ENCODE measurements at places on chromosomes 6 and 20. TPM values are rescaled to one million over a fixed set of nuclear protein-coding genes. Genes with fewer than 3 reads are reported as not detected.

The OGFR gene
- 60.4 TPM for total RNA-seq

The C6orf47 gene
- 23.6 TPM for total RNA-seq

- H3K4me1 ChIP-seq, result no peaks in the 10 kb centered on the region
- no peaks in the 10 kb centered on the region for H3K27me3 ChIP-seq
- no peak overlapping the region for H3K4me3 ChIP-seq
- DNase-seq, result no peak
- no peak overlapping the region for H3K27ac ChIP-seq
These were observed 12.2 kb downstream of the TGIF2 start for GRCh38 chr20:36585410-36586125.

DNA sequence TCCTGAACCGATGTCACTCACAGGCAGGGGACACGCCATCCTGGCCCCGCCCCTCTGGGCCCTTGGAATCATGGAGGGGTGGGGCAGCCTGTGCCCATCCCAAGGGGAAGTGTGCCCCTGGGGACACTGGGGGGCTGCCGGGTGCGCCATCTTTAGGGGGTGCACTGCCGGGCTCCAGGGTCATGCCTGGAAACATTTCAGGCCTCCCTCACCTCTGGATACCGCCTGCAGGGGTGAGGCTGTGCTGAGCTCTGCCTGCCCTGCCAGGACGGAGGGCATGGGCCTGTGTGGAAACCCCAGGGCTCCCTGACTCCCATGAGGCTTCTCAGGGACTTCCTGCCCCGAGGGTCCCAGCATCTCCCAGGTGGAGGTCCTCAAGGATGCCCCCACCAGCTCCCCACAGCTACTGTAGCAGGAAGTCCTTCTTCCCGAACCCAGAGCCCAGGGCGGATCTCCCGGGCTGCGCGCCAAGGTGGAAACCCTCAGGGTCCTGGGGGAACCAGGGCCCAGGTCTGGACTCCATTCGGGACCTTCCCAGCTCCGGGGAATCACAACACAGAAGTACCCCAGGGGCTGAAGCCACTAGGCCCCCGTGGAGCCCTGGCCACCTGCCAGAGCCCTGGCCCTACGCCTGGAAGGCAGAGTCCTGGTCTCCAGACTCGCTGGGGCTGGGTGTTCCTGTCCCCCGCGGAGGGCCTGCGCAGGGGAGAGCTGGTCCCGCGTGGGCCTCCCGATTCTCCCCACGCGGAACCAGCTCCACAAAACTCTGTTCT lies 15.6 kb downstream of the CHRNA4 start:
- H3K27ac ChIP-seq, result no peak overlapping the region
- H3K27me3 ChIP-seq, result no peaks in the 10 kb centered on the region
- peak; percentile 83 for DNase-seq
- no peaks in the 10 kb centered on the region for H3K36me3 ChIP-seq

DNA sequence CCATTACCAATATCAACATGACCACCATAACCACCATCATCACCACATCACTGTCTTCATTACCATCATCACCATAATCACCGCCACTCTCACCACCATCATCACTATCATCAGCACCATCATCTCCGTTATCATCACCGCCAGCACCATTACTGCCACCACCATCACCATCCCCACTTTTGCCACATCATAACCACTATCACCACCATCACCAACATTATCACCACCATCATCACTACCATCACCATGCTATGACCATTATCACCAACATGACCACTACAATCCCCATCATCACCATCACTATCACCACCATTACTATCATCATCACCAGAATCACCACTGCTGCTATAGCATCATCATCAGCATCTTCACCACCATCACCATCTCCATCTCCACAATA lies 25.7 kb downstream of the CST2 start:
- no peaks in the 10 kb centered on the region for H3K36me3 ChIP-seq
- no peak overlapping the region for H3K4me3 ChIP-seq
- no peak for DNase-seq
- no peaks in the 10 kb centered on the region for H3K27me3 ChIP-seq

DNA sequence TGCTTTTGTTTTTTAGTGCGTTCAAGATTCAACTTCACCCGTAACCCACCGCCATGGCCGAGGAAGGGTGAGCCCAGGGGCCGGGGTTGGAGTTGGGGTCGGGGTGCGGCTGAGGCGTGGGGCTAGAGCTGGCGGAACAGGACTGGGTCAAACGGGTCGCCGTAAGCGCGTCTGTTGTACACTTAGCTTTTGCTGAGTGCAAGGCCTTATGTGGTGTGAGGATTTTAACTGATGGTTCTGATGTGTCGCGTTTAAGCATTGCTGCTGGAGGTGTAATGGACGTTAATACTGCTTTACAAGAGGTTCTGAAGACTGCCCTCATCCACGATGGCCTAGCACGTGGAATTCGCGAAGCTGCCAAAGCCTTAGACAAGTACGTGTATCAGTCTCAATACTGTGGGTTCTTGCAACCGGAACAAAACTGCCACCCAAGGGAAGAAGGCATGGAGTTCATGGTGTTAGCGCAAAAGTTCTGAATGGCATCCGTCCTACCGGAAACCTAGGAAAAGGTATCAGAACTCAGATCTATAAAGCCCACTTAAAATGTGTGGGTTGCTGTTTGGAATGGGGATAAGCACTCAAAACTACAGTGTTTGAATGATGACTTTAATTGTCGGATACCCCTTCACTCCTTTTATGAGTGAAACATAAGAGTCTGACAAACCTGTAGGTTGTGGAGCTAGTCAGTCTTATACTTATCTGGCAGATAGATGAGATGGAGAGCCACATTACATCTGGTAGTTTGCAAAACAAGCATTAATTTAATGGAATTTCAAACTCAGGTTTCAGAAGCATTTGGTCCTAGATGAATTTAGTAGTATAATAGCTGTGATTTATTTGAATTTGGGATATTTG lies 574 bp downstream of the RPS12 start:
- peak overlapping the region; percentile 43 for H3K4me3 ChIP-seq
- H3K27ac ChIP-seq, result peak overlapping the region; percentile 14
- H3K36me3 ChIP-seq, result peaks cover 27% of the 10 kb centered on the region

The KCNK17 gene
- 6.3 TPM for total RNA-seq

DNA sequence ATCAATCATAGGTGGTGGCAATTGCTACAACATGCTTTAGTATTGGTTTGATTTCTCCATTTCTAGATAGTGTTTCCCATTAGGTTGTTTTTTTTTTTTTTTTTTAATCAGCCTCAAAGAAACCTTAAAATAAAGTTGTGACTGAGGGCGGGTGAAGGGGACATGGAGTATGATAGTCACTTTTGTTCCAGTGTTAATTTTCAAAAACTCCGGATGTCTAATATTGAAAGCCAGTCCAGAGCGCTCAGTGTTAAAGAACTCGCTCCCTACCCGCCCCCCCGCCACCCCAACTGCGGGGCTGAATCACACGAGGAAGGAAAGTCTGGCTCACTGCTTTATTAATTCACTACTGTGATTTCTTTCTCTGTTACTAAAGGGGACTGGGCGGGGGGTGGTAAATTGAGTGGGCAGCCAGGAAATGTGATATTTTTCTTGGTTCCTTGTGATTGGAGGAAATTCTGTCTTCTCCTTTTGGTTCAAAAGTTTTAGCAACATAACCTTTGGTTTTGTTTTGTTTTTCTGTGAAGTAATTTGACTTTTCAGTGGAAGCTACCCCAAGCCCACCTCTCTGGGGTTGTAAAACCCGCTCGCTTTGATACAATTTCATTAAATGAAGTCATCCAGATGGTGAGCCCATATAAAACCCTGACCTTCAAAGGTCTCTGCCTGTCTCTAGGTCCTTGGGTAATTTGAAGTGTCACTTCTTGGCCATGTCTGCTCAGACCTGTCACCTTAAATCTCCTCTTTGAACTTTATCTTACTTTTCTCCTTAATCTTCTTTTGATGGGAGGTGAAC lies 38.0 kb downstream of the TNFAIP3 start:
- no peak overlapping the region for H3K4me3 ChIP-seq
- no peak overlapping the region for H3K27ac ChIP-seq
- H3K4me1 ChIP-seq, result no peaks in the 10 kb centered on the region
- H3K27me3 ChIP-seq, result no peaks in the 10 kb centered on the region
- no peaks in the 10 kb centered on the region for H3K36me3 ChIP-seq

- no peaks in the 10 kb centered on the region for H3K27me3 ChIP-seq
- no peaks in the 10 kb centered on the region for H3K36me3 ChIP-seq
- no peak for DNase-seq
- no peak overlapping the region for H3K27ac ChIP-seq
- H3K4me3 ChIP-seq, result no peak overlapping the region
- H3K4me1 ChIP-seq, result no peaks in the 10 kb centered on the region
These were observed 69.5 kb upstream of the LGSN start for GRCh38 chr6:63389191-63389844.

The TGM2 gene
- 133 TPM for total RNA-seq

DNA sequence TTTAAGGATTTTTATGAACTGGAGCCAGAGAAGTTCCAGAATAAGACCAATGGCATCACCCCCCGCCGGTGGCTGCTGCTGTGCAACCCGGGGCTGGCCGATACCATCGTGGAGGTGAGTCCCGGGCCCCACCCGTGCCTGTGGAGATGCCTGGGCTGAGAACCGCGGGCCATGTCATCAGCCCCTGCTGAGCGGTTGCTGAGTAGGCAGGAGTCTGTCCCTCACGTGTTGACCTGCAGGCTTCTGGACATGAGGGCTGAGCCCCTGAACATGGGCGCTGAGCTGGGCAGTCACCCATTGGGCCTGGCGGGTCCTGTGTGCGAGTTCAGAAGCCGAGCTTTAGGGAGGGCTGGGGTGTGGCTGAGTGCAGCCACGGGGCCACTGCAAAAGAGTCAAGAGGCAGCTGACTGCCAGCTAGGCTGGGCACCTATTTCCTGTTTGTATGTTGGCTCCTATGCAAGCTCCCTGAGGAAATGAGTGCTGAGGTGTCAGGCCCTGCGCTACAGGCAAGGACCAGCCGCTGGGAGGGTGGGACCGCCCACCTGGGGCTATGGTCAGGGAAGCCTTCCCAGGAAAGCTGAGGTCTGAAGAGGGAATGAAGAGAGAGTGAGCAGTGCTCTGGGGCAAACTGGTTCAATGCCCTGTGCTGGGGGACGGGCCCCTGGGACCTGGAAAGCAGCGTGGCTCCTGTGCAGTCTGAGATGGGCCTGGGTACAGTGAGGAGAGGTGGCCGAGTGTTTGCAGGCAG lies 34.3 kb downstream of the PYGB start:
- DNase-seq, result peak; percentile 0
- H3K36me3 ChIP-seq, result peaks cover 66% of the 10 kb centered on the region
- no peak overlapping the region for H3K27ac ChIP-seq
- no peak overlapping the region for H3K4me3 ChIP-seq
- H3K27me3 ChIP-seq, result no peaks in the 10 kb centered on the region
- no peaks in the 10 kb centered on the region for H3K4me1 ChIP-seq

All from thyroid gland (tissue), 4 donors.